Aortic smooth muscle cell (primary cell): ENCODE measurements at places on chromosomes 11 and 22. TPM values are rescaled to one million over a fixed set of nuclear protein-coding genes. Genes with fewer than 3 reads are reported as not detected.

RPS19BP1 gene
- 49.7 and 54.6 TPM in 2 replicates for total RNA-seq

HEPHL1 gene
- total RNA-seq: not detected in 2 replicates

CD3E gene
- not detected in 2 replicates for total RNA-seq

APOA5 gene
- total RNA-seq: under 0.01 TPM in 1 of 2 replicates, not detected in the other

PKDREJ gene
- under 0.01 and 0.06 TPM in 2 replicates for total RNA-seq

SAA1 gene
- total RNA-seq: not detected in 2 replicates

CARD10 gene
- 2.4 and 2.5 TPM in 2 replicates for total RNA-seq

NECTIN1 gene
- total RNA-seq: 2.4 and 2.9 TPM in 2 replicates
